AML-193 (cell line): ENCODE measurements at places on chromosomes 16 and 17.

DNA sequence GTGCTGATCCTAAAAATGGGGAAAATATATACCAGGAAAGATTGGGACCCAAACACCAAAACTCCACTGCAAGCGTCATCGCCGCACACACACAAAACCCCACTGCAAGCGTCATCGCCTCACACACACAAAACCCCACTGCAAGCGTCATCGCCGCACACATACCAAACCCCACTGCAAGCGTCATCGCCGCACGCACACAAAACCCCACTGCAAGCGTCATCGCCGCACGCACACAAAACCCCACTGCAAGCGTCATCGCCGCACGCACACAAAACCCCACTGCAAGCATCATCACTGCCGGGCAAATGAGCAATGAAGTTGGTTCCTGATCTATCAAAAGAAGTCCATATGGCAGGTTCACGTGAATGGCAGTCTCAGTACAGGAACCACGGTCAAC lies 144.4 kb downstream of the SLC39A11 start:
- DNase-seq = no peak

DNA sequence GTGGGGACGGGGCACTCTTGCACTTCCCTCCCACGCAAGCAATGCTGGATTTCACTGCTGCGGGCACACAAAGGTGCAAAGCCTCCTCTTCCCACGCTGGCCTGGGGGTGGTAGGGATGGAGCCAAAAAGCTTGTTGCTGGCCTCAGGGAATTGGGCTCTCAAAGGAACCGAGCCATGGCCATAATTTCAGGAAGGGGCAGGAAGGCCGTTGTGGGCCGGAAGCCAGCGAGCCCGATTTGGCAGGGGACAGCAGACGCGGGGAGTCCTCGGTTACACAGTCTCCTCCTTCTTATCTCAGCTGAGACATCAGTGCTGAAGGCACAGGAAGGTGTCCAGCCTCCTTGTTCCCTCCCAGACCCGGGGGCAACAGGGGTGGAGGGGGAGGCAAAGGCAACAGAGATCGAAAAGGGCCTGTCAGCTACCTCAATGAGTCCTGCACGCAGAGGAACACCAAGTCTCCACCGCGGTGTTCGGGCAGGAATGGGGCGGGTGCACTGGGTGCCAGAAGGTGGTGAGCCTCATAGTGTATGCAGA lies 59.5 kb downstream of the SLFN11 start:
- DNase-seq = no peak

GRCh38 chr17:67578142-67578457 lies 139.6 kb upstream of the NOL11 start:
- no peak for DNase-seq

DNA sequence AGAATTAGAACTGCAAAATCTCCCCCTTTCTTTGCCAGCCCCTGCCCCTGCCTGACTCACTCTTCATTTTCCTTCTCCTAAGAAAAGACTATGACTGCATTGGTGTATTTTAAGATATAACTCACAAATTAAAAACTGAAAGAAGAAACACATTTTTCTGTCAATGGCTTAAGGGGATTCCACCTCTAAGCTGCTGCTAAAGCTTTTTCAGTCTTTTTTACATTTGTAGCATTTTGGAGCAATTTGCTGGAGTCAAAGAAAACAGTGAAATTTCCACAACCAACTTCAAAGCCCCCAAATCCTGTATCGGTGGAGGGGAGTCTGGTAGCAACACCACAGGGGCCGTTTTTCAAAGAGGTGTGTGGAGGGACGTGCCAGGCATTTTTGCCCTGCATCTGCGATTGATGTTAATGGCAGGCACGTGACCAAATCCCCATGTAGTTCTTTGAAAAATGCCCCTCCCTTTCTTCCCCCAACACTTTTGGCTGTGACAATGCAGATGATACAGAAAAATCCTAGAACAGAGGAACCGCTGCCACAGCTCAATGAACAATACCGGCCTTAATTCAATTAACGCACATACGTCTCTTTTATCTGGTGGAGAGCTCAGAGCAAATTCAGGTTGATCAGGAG lies 28.5 kb downstream of the MAF start:
- DNase-seq = no peak

DNA sequence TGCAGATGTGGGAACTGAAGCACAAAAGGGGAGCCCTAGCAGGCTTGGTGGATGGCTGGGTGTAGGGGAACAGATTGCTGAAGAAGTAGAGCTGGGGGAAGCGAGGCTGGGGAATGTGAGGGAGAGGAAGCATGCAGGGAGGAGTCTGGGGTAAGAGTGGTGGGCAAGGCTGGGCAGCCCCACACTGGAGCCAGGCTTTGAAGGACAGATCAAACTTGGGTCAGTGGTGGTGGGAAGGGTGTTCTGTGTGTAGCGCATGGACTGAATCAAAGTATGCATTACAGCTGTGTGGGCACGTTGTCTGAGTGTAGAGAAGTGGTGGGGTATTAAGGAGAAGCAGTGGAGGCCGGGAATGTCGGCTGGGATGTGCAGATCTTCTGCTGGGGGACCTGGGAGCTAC lies 116.0 kb downstream of the CYLD start:
- no peak for DNase-seq

DNA sequence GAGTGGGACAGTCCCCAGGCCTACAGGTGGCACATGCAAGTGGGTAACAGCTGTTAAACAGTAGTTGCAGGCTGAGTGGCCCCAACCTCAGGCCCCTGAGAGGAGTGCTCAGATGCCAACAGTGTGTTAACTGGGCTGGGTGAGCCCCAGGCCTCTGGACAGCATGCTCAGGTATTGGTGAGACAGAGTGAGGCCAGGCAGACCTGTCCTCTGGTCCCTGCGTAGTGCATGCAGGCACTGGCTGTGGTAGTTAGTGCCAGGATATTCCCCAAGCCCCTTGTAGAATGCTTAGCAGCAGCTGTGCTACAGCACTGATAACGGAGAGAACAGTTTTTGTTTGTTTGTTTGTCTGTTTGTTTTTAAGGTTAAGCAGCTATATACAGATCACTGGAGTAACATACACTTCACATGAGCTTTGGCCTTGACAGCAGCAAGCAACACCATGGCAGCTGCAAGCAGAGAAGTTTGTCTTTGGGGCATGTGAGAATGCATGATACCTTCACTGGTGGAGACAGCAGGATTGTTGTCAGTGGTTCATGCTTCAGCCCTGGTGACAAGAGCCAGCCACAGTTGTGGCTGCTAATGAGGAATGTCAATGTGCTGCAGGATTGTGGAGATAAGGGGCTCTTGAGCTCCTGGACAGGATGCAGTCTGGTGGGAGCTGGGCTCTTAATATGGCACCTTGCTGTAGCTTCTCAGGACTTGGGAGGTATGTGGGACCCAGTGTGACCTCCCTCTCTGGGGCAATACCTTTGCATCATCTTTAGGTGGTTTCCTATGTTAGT lies 614.4 kb downstream of the CDH11 start:
- no peak for DNase-seq

DNA sequence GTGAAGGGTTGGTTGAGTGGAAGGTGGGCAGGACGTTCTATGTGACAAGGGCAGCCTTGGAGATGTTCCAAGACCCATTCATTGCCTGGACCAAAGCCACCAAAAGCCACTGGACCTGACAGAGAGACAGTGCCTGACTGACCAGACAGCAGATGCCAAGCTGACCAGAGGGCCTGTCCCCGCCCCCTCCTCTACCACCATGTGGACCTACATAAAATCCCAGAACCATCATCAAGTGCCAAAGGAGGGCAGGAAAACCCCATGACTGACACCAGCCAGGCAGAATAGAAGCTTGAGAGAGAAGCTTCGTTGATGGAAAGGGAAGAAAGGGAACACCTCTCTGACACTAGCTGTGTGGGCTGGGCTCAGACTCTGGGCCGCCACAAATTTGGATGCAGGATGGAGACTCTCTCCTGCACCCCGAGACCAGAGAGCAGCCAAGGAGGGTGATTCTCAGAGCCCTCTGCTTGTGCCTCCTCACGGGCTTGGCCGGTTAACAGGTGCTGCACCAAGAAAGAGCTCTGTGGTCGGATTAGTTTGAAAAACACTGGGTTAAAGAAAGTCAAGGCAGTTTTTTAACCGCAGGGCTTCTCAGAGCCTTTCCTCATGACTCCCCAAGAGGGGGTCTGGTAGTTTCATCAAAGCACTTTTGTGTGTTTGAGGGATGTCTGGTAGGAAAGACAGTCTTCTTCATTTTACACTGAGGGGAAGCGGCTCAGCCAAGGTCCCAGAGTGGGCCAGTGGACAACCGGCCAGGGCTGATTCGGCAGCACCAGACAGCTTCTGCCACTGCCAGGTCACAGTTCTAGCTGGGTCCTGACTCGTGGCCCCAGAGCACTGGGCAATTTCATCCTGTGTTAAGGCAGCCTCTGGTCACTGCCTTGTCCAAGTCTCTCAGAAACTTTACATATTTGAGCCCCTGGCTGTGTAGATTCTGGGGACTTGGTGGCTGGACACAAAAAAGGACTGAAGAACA lies 1.7 kb downstream of the TNFRSF13B start:
- no peak for DNase-seq

- no peak for DNase-seq
Observed at GRCh38 chr16:75818491-75818890, 92.2 kb upstream of the CPHXL start.

DNA sequence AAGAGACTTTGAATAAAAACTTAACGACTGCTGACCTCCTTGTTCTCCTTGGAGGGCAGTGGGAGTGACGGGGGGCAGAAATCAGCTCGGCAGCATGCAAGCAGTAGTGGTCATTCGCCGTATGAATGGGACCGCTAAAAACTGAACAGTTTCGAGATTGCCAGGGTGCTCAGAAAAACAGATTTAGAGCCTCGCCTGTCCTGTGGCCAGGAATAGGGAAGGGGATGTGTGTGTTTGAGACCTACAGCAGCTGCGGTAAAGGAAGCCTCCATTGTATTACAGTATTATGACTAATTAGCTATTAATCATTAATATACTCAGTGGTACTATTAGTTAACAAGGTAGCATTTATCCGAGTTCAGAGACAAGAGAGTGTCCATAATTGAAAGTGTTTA lies 670 bp upstream of the ZNF652 start:
- DNase-seq = no peak

DNA sequence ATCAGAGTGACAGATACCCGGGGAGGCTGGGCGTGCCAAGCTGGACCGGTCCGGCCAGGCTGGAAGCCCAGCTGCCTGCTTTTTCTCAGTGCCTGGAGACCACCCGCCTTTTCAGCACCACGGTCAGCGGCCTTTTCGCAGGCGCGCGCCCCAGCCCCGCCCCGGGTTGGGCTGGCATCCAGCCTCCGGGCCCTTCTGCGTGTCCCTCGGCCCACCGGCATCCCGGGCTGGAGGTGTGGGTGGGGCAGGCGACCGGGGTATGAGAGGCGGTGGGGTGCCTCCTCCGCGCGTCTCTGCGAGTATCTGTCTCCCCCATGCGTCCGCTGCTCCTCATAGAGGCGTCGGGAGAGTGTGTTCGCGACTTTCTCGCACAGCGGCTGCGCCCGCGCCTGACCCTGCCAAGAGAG lies 102.5 kb downstream of the MRM1 start:
- no peak for DNase-seq

GRCh38 chr17:78252111-78252634 lies 20.7 kb downstream of the TMEM235 start:
- no peak for DNase-seq

GRCh38 chr16:60932600-60932999 lies 1103.6 kb downstream of the CDH8 start:
- no peak for DNase-seq

DNA sequence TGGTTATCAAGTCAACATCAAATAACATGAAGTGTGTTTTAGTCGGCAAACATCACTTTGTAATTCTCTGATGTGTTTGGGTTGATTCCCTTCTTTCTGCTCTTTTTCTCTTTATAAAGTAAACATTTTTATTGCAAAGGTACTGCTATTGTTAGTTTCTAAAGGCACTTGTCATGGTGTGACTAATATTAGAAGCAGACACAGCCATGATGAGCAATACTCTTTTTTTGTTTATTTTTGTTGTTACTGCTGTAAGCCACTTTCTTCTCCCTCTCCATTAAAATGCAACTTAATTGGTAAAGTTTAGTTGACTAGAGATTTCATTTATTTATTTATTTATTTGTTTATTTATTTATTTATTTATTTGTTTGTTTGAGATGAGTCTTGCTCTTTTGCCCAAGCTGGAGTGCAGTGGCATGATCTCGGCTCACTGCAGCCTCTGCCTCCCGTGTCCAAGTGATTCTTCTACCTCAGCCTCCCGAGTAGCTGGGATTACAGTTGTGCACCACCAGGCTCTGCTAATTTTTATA lies 424.7 kb downstream of the WWOX start:
- DNase-seq = no peak

DNA sequence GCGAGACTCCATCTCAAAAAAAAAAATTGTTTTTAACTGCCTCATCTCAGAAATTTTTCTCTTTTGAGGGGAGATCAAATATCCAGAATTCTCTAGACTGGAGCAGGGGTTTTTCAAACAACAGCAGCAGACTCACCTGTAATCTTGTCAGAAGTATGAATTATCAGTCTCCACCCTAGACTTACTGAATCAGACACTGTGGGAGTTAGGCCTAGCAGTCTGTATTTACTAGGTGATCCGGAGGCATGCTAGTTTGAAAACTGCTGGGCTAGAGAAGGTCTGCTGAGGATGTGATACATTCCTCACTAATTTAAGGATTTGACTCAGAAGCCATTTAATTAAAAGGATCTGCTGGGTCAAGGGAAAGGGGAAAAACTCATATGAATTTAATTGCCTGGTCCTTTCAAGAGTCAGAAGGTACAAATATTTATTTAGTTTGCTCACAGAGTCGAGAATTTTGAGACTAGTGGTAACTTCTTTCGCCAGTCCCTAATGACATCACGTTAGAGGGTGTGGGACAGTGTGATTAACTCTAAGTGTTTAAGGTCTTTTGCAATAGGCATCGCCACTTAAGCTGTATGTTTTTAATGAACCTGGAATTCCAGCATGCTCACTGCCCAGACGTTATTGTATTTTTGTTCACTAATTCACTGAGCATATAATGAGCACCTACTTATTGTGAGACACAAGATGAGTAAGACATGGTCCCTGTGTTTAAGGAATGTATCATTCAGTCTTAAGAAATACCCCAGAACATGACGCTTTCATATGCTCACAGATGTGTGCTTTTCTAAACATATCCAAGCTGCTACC lies 14.2 kb downstream of the ATP6V0A1 start:
- no peak for DNase-seq

GRCh38 chr17:49676276-49676868 lies 1.5 kb downstream of the SPOP start:
- DNase-seq = peak; percentile 99
